ENCODE measurements at places on chromosomes 11 and 22.

- DNase-seq, result no peak
Measured at GRCh38 chr11:130199792-130200191, 40.2 kb downstream of the ST14 start.

DNA sequence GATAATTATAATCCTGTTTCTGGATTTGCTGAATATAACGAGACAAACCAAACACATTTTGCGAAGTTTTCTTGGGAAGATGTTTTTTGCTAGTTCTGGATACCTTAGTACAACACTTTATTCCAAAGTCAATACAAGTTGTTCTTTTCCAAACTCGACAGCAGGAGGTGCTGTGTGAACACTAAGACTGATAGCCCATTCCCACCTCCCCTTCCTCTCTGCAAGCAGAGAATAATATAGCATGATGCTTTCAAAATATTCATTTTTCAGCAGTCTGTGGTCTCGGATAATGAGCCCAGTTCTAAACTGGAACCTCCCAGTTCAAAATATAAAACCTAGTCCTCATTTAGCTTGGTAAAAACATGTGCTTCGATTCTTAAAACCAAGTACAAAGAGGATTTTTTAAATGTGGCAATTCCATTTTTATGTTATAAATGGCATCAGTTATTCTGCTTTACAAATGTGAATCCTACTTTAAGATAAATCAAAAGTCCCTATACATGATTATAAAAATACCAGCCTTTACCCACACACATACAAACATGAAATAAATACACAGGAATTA is 129.1 kb downstream of the DCDC1 start:
- DNase-seq, result no peak

DNA sequence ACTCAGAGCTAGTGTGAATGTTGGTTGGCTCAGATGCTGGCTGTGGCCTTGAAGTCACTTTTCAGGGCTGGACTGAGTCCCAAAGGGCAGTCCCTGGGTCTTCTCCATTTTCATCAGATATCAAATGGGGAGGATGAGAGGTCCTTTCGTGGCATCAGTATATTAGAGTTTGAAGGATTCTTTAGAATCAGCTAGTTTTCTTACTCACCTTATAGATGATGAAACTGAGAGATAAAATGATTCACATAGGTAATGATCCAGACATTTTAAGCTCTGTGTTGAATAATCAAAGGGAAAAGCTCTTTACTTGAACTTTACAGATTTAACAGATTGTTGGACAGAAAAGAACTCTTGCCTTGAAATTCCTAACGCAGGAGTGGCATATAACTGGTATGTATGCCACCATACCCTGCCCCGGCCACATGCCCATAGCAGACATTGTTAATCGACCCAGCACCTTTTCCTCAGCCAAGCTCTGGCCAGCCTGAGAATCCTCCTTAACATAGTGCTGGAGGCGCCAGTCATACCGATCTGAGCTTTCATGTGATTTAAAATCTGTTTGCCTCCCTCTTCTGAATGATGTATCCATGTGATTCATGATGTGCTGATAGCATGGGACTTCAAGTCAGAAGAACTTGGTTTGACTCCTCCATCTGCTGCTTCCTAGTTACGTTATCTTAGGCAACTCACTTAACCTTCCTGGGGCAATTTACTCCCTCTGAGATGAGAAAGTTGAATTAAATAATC is 60.0 kb downstream of the BARX2 start:
- no peak for DNase-seq

GRCh38 chr11:61369372-61370348 is 7.5 kb downstream of the TMEM138 start:
- DNase-seq, result peak; percentile 73

DNA sequence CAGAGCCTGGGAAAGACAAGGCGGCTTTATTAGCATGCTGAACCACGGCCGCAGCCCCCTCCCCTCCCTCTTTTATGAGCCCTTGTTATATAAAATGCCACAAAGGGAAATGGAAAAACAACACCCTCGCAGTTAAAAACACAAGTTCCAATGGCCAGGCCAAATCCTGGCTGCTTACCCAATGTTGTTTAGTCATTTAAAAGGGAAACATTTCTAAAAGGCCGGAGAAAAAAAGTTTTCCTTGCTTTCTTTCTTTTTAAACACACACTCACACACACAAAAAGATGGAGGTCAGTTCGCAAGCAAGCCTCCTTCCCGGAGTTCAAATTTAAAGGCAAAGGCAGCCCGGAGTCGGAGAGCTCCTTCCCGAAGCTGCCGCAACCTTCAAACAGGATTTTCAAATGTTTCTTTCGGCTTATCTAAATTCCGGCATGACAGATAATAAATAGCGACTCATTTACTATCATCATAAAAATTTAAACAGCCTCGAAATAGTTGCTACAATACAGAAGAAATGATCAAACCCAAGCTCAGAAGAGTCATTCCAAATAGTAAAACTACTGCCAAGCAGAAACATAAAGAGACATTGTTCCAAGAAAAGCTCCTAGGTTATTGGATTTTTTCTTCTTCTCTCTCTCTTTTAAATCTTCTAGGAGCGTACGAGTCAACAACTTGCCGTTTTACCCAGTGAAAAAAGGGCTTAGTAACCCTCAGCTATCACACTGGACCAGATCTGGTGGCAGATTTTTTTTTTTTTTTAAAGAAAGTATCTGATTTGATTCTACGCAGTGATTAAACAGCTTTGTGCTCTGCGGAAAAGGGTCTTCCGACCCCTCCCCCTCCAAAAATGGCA is 3.5 kb downstream of the PHF21B start:
- no peak for DNase-seq

DNA sequence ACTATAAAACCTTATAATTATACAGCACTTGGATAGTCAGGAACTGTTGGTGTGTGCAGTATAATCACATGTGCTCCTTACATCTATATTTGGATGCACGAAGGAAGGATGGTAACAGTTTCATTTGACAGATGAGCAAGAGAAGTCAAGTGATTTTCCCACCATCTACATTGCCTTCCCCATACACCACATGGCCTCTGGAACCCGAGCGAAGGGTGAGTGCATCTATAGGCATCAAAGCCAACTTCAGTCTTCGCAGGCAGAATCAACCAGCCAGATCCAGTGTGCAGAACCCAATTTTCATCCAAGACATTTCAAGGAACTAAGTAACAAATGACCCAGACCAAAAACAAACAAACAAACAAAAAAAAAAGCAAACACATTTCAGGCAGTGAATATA is 85.1 kb upstream of the BLID start:
- DNase-seq, result no peak

DNA sequence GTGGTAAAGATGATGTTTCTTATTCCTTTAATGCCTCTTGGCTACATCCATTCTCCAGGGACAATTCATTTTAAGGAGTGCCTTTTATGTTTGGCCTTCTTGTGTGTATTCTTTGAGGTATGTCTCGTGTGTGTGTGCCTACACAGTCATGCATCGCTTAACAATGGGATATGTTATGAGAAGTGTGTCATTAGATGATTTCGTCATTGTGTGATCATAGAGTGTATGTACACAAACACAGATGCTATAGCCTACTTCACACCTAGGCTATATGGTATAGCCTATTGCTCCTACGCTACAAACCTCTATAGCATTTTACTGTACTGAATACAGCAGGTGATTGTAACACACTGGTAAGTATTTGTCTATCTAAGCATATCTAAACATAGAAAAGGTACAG is 23.0 kb downstream of the ZNF202 start:
- DNase-seq, result no peak

Data from aorta (tissue), 5 donors.